ENCODE measurements at places on chromosomes 7 and 10. TPM values are rescaled to one million over a fixed set of nuclear protein-coding genes. Genes with fewer than 3 reads are reported as not detected.

CAMK1D gene
- 14.6 TPM for total RNA-seq

RBP3 gene
- total RNA-seq: 0.05 TPM

DENND2A gene
- 1.0 TPM for total RNA-seq

MYOZ1 gene
- total RNA-seq: 0.61 TPM

GRCh38 chr7:142774826-142775225 is 4.1 kb downstream of the PRSS2 start:
- no peak for DNase-seq

DNA sequence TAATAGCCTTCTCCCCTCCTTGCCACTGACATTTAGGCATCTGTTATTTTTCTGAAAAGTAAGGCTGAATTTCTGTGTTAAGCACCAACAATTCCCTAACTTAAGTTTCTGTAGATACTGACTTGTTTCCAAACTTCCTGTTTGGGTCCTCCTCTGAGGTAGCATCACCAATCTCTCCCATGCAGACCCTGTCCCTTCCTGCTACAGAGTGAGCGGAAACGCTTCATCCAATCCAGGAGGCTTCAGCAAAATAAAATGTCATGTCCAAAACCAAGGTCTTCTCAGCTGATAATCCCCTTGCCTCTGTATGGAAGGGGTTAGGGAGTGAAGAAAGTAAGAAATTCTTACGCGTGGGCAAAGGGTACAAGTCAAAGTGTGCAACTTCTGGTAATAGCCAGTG is 29.9 kb downstream of the XPNPEP1 start:
- no peak for DNase-seq

GRCh38 chr10:72552857-72553256 is 73.0 kb downstream of the MICU1 start:
- no peak for DNase-seq

GRCh38 chr7:134432296-134433152 is 26.4 kb downstream of the AKR1B1 start:
- peak; percentile 34 for DNase-seq

DNA sequence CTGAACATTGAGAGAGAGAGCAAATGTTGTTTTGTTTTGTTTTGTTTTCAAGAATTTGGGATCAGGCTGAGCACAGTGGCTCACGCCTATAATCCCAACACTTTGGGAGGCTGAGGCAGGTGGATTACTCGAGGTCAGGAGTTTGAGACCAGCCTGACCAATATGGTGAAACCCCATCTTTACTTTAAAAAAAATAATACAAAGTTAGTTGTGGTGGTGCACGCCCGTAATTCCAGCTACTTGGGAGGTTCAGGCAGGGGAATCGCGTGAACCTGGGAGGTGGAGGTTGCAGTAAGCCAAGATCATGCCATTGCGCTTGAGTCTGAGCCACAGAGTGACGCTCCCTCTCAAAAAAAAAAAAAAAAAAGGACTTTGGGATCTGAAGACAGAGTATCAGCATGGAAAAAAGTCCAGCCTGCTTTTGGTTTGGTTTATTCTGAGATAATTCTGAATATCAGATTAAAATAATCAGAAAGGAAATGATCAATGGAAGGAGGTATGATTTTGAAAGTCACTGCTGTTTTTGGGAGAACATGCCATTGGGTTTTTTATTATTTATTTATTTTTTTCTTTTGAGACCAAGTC is 1.9 kb upstream of the ITIH2 start:
- DNase-seq: no peak

- DNase-seq: no peak
Measured at GRCh38 chr7:97541188-97541587, 190.7 kb upstream of the TAC1 start.

GRCh38 chr10:28365840-28366239 is 63.0 kb upstream of the MPP7 start:
- no peak for DNase-seq

DNA sequence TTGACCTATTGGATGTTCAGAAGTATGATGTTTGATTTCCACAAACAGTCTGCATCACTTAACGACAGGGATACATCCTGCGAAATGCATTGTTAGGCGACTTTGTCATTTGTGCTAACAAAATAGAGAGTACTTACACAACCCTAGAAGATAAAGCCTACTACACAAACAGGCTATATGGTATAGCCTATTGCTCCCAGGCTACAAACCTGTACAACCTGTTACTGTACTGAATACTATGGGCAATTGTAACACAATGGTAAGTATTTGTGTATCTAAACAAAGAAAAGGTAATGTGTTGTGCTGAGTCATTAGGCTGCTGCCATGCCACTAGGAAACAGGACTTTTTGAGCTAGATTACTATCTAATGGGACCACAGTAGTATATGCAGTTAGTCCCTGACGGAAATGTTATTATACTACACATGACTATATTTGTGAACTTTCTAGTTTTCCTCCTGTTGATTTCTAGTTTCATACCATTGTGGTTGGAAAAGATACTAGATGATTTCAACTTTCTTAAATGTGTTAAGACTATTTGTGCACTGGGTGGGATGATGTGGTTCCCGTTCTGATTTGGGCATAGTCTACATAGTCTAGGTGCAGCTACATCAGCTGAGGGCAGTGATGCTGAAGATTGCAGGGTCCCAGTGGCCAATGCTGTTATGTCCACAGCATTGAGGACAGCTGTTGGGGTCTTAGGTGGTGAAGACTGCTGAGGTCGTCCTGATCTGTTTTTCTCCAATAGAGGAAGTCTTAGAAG is 161.7 kb downstream of the HTR7 start:
- DNase-seq: no peak

Measured in thymus (tissue), 14 donors.